ENCODE measurements at places on chromosomes 3 and 15.

DNA sequence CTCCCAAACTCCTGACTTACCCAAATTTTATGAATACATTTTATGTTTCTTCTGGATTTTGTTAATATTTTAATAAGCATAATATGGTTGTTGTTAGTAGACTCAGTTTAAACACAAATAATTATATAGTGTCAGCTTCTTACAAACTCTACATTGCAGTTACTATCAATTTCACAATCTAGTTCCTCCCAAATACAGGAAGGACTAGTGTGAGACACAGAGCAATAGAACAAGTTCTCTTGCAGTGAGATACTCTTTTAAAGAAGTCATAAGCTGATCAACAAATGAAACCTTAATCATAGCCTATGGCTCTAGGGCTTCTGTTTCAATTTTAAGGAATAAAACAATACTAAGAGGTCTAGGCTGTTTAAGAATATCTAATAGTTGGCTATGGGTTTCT, 86.1 kb downstream of the SAMMSON start:
- DNase-seq, result no peak

DNA sequence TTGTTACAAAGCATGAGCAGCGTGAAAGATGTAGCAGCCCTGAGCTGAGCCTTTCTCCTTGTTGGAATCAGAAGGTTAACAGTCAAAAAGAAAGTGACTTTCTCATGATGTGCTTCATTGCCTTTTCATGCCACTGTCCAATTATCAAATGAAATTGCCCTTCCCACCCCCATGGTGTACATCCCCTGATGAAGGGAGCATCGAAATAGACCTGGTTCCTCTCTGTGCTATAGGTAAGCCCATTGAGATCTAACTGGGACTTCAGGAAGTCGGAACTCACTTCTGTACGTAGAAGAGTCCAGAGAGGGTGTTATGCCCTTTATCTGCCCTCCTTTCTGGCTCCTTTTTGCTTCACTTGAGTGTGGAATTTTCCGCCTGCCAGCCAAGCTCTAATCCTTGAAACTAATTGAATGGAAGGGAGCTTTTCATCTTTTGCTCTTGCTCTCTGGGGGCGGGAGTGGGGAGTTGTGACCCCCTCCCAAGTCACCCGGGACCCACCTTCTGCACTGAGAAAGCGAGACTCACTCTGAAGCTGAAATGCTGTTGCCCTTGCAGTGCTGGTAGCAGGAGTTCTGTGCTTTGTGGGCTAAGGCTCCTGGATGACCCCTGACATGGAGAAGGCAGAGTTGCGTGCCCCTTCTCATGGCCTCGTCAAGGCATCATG, 20.9 kb downstream of the ABHD6 start:
- no peak for DNase-seq

DNA sequence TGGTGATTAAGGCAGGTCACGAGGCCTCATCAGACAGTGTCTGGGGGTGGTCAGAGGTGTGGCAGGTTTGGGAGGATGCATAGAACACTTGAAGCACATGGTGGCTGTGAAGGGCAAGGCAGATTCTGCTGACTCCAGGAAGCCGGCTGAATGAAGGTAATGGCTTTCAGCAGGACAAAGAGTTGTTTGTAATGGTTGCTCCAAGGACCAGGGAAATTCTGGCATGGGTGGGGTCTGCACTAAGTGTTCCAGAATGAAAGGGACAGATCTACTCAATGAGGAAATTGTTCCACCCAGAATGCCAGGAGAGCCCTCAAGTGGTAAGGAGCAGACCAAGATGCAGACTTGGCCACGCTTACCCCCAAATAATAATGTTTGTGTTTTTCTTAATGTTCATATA, 70.7 kb upstream of the ACAD9 start:
- DNase-seq, result no peak

- DNase-seq, result no peak
Measured at GRCh38 chr3:11381563-11381962, 109.4 kb downstream of the ATG7 start.

GRCh38 chr3:194471863-194472262, 14.9 kb downstream of the ATP13A3 start:
- DNase-seq, result no peak

DNA sequence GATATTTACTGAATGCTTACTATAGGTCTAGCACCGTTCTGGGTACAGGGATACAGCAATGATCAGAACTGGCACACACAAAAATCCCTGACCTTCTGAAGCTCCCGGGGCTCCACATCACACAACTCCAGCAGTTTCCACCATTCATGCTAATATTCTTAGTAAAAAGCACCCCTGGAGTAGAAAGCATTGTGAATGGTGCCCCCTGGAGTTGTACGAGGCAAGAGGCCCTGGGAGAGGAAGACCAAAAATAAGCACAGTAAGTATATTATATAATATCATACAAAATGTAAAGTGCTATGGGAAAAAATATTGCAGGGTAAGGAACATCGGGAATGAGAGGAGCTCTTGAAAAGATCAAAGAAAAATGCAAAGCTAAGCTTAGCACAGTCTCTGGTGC, 790 bp upstream of the SRGAP3 start:
- DNase-seq, result no peak

GRCh38 chr3:44420676-44421075, 56.8 kb downstream of the ZNF445 start:
- no peak for DNase-seq

GRCh38 chr3:160227419-160227818, 2.2 kb downstream of the C3orf80 start:
- no peak for DNase-seq

DNA sequence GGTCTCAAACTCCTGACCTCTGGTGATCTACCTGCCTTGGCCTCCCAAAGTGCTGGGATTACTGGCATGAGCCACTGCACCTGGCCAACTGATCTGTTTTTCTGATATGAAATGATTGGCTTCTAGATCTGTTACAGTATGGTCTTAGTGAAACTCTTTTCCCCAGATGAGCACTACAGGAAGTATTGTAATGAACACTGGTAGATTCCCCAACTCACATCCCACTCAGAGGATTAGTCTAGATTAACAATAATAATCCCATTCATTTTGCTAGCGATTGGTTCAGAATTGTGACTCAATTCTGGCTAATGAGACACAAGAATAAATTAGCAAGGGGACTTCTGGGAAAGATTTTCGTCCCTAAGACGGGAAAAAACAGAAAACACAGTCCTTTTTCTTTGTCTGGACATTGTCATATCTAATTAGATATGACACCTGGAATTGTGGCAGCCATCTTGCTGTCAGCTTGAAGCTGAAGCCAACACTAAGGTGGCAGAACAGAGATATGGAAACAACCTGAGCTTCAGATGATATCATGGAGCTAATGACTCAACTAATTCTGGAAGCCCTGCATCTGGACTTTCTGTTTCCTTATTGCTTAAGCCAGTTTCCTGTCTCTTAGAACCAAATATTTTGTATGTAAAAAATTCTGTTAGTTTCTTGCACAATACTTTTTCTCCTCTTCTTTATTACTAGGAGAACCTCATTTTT, 17.4 kb upstream of the NPTN start:
- DNase-seq, result peak; percentile 50

DNA sequence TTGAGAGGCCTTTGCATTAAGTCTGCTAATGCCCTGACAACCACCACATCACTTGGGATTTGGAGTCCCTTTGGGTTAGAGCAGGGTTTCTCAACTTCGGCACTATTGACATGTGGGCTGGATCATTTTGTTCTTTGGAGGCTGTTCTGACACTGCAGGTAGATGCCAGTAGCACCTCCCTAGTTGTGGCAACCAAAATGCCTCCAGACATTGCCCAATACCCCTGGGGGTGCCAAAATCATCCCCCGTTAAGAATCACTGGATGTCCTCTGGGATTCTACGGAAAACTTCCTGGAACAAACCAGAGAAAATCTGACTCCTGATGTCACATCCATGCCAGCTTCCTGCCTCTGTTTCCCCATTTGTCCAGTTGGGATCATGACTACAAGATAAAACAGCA, 37.2 kb upstream of the BLM start:
- no peak for DNase-seq

DNA sequence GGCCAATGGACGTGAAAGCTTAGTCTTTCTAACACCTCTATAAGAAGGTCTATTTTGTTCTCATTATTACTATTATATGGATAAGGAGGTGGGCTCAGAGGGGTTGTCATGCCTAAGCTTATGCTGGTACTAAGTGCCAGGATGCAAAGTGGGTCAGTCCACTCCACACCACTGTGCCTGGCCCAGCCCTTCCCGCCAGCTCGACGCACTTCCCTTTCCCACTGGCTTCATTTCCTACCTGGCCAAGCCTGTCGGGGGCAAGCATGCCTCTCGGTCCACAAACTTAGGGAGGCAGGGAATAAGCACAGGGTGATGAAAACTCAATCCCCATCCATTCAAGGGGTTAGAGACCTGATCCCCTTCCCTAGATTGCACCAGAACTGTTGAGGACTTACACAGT, 5.9 kb upstream of the SYNM start:
- no peak for DNase-seq

GRCh38 chr15:69018951-69019350, 4.5 kb downstream of the NOX5 start:
- DNase-seq, result no peak

DNA sequence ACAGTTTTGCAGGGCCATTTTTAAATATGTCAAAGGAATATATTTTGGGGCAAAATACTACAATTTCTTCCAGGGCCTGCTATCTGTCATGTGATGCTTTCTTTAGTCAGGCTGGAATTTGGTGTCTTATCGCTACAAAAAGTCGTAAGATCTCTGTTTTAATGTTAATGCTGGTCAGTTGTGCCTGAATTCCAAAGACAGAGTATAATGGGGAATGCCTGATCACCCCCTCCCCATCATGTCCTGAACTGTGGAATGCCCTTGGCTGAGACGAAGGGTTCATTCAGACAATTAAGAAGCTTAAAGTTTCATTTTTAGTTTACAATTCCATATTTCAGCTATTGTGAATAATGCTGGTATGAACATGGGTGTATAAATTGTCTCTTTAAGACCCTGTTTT, 203.0 kb downstream of the TBC1D5 start:
- no peak for DNase-seq

- DNase-seq, result peak; percentile 14
Measured at GRCh38 chr3:18443665-18444594, 18.8 kb upstream of the SATB1 start.

- peak; percentile 51 for DNase-seq
Measured at GRCh38 chr3:187616307-187616972, 53.8 kb downstream of the SST start.

DNA sequence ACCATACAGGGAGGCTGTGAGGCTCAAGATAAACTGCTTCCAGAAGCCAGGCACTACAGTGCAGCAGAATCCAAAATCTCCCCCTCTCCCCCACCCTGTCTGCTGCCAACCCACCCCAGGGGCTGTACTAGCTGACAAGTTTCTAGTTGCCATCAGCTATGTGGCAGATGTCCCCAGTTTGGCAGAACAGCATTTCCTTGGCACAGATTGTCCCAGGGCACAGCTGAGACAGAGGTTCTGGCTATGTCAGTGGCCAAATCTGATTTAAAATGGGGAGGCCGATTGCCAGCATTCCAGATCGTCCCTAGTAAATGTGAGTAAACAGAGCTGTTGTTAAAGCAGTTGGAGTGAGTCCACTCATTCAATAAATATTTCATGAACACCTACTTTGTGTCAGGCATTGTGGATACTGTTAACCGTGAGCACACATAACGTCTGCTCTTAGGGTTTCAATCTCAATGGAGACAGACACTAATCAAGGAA, 28.0 kb upstream of the CCDC174 start:
- DNase-seq, result no peak

DNA sequence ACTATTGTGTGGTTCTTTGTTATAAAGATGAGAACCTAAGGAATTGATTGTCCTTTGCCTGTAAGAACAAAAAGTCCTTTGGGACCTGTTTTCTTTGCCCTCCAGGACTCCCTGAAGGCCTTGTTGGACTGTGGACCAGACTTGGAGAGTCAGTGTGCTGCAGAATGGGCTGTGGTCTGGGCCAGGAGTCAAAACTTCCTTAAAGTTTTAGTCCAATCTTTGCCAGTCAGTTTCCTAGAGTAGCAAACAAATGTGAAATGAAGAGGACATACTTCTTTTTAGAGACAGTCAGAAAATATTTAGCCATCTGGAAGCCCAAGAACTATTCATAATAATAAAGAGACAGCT, 45.4 kb downstream of the PDE8A start:
- no peak for DNase-seq

DNA sequence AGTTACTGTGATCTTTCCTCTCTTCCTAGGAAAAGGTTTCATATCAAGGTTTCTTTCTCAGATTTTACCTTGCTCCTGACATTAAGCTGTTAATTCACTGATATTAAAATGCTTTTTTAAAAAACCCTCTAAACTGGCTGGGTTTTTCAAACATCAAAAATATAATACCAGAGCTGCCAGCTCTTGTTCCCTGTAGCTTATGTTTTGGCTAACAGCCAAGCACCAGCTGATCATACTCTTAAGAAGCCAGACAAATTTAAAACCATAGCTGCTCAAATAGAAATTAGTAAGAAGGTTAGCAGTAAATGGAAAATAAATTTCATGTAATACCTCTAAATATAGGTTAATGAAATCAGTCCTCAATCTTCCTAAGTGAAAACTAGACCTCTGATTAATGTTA, 657.5 kb downstream of the GRM7 start:
- DNase-seq, result no peak

GRCh38 chr3:129577925-129578786, 28.3 kb downstream of the PLXND1 start:
- DNase-seq, result peak; percentile 62

DNA sequence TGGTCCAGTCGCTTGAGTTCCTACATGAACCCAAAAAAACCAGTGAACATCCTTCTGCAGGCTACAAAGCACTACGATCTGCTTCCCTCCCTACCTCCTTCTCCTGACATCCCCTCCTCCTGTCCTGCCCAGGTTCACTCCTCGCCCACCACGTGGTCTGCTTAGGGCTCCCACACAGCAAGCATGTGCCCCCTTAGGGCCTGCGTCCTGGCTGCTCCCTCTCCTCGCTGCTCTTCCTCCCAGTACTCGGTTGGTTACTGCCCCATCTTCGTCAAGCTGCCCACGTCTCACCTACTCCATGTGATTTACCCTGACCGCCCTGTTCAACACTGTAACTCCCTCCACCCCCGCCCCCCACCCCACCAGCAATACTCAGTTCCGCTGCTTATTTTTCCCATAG, 20.8 kb upstream of the ATP13A3 start:
- no peak for DNase-seq

DNA sequence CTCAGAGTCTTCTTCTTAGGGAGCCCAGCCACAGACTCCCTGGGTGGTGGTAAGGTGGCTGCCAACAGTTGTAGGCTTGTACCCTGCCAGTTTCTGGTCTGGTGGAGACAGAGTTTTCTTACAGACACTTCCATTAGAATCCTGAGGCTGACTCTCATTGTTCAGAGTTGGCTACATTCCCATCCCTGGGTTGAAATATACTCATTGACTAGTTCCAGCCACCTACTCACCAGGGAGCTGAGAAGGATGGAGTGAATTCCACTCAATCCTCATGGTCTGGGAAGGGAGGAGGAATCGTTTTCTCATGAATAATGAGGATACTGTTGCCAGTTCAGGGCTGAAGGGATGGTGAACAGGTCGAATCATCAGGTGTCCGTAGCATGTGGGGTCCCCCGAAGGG, 226.5 kb upstream of the PROK2 start:
- DNase-seq, result no peak
